ENCODE measurements at places on chromosomes 2 and 18. TPM values are rescaled to one million over a fixed set of nuclear protein-coding genes. Genes with fewer than 3 reads are reported as not detected.

Gene GALNT1
- total RNA-seq: 39.5 TPM

- no peaks in the 10 kb centered on the region for H3K36me3 ChIP-seq
- H3K27me3 ChIP-seq: no peaks in the 10 kb centered on the region
- DNase-seq: no peak
- H3K27ac ChIP-seq: no peak overlapping the region
- no peaks in the 10 kb centered on the region for H3K4me1 ChIP-seq
These were observed 123.5 kb downstream of the FIGN start for GRCh38 chr2:163612332-163612731.

- H3K27ac ChIP-seq: no peak overlapping the region
- no peak overlapping the region for H3K4me3 ChIP-seq
- H3K27me3 ChIP-seq: no peaks in the 10 kb centered on the region
These were observed 34.9 kb downstream of the RNU4ATAC start for GRCh38 chr2:121565389-121566250.

DNA sequence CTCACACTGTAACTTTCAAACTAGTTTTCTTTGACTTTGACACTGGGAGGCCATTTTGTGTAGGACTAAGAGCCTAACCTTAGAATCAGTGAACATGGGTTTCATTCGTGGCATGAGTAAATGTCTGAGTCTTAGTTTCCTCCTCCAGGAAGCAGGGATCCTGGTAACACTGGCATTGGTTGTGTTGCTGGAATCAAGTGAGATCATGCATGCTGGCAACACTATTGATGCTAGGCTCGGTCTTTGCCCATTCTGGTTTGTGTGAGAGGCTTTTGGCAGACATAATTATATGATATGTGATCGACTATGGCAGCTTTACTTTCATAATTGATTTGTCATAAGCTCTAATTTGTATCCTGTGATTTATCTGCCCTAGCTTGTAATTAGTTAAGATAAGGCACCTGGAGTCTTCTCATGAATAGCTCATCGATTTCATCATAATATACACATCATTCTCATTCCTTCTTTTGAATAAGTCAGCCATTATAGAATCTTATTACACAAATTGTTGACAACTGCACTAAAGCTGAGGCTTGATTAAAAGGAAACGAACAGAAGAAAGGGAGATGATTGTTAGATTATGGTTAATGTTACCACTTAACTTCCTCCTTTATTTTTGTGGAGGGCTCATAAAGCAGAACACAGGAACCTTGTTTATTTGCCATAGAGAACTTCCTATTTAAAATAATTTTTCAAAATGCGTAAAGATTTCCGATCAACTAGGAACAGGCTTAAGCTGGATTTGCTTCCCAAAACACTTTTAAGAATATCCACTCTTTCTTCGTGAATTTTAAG is 12.6 kb downstream of the PPP1R1C start:
- H3K4me1 ChIP-seq: peaks cover 6% of the 10 kb centered on the region
- no peaks in the 10 kb centered on the region for H3K36me3 ChIP-seq
- H3K27me3 ChIP-seq: peaks cover 3% of the 10 kb centered on the region
- H3K4me3 ChIP-seq: no peak overlapping the region

Gene ZNF638
- total RNA-seq: 163 TPM

GRCh38 chr2:45843136-45843535 is 191.7 kb downstream of the PRKCE start:
- no peak for DNase-seq
- no peaks in the 10 kb centered on the region for H3K36me3 ChIP-seq
- no peaks in the 10 kb centered on the region for H3K27me3 ChIP-seq
- peak overlapping the region; percentile 10 for H3K27ac ChIP-seq
- peak overlapping the region; percentile 31 for H3K4me3 ChIP-seq

DNA sequence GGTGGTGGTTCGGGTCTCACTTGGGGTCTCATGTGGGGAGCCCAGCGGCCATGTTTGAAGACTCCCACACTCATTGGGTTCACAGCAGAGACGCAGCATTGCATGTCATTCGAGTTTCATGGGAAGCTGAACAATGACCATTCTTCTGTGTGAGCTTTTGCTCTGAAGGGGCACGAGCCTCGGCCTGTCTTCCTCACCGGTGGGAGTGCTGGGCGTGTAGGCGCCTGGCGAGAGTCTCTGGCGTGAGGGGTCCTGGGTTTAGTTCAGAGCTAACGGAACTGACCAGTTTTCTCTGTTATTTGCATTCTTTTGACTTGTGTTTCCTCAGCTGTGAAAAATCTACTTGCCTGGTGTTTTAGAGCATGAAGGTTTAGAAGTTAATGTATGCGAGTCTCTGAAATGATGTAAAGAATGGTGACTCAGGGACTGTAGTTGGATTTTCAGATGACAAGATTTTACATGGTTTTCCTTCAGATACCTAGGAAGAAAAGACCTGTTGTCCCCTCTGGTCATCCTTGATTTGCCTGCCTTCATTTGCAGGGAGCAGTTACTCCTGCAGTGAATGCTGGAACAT is 98.1 kb downstream of the ARMC9 start:
- no peaks in the 10 kb centered on the region for H3K36me3 ChIP-seq
- H3K4me3 ChIP-seq: no peak overlapping the region
- no peak overlapping the region for H3K27ac ChIP-seq
- H3K27me3 ChIP-seq: no peaks in the 10 kb centered on the region

- no peak for DNase-seq
- peaks cover 13% of the 10 kb centered on the region for H3K27me3 ChIP-seq
These were observed 311.6 kb downstream of the IRS1 start for GRCh38 chr2:226488034-226488433.

GRCh38 chr2:158994920-158995676 is 26.7 kb downstream of the TANC1 start:
- DNase-seq: no peak
- H3K4me1 ChIP-seq: peaks cover 2% of the 10 kb centered on the region
- no peaks in the 10 kb centered on the region for H3K36me3 ChIP-seq
- peaks cover 3% of the 10 kb centered on the region for H3K27me3 ChIP-seq
- H3K4me3 ChIP-seq: no peak overlapping the region

DNA sequence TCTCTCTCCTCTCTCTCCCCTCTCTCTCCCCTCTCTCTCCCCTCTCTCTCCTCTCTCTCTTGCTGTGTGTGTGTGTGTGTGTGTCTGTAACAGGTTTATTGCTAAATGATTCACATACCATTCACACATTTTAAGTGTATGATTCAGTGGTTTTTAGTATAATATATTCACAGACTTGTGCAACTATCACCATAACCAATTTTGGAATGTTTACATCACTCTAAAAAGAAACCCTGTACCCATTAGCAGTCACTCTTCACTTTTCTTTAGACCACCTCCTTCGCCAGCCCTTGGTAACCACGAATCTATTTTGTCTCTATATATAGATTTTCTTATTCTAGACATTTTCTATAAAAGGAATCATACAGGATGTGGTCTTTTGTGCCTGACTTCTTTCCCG is 11.4 kb downstream of the THNSL2 start:
- no peak for DNase-seq
- no peak overlapping the region for H3K4me3 ChIP-seq
- peaks cover 4% of the 10 kb centered on the region for H3K4me1 ChIP-seq
- no peaks in the 10 kb centered on the region for H3K27me3 ChIP-seq
- no peaks in the 10 kb centered on the region for H3K36me3 ChIP-seq

Gene GRB14
- total RNA-seq: not detected

DNA sequence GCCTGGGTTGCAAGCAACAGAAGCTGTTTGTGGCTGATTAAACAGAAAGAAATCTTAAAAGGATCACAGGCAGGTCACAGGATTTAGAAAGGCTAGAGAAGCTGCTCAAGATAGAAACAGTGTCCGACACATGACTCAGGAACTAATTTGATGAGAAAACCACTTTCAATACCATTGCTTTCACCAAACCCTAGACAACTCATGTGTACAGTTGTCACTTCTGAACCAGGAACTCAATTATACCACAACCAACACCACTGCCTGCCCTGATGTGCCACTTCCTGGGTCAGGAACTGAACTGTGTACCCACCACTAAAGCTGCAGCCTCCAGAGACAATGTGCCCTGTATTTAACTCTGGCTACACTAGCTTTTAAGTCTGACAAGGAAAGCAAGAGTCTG is 56.0 kb downstream of the TMEM247 start:
- peaks cover 26% of the 10 kb centered on the region for H3K4me1 ChIP-seq
- no peaks in the 10 kb centered on the region for H3K27me3 ChIP-seq
- peaks cover 3% of the 10 kb centered on the region for H3K36me3 ChIP-seq
- H3K27ac ChIP-seq: peak overlapping the region; percentile 94
- DNase-seq: no peak
- peak overlapping the region; percentile 68 for H3K4me3 ChIP-seq

DNA sequence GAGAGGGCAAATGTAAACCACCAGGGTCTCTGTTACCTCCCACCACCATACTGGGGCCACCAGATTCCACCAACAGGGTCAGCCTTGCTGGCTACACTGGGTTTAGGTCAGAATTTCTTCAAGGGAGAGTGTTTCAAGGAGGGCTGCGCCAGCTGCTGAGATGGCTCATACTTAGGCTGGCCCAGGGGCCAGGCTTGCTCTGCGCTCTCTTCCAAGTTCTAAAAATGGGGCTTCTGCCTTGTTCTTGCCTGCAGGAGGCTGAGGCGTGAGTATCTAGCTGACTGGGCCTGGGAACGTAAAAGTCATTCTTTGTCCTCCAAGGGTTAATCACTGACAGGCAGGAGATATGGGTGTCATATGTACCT is 28.1 kb downstream of the MRPL33 start:
- H3K27ac ChIP-seq: no peak overlapping the region
- no peaks in the 10 kb centered on the region for H3K36me3 ChIP-seq
- H3K4me1 ChIP-seq: no peaks in the 10 kb centered on the region
- no peak for DNase-seq
- no peak overlapping the region for H3K4me3 ChIP-seq

GRCh38 chr2:179524809-179525339 is 260.2 kb upstream of the SESTD1 start:
- H3K36me3 ChIP-seq: no peaks in the 10 kb centered on the region
- H3K4me1 ChIP-seq: no peaks in the 10 kb centered on the region
- no peak overlapping the region for H3K27ac ChIP-seq
- H3K27me3 ChIP-seq: no peaks in the 10 kb centered on the region
- no peak overlapping the region for H3K4me3 ChIP-seq

- no peaks in the 10 kb centered on the region for H3K4me1 ChIP-seq
- no peak for DNase-seq
- no peaks in the 10 kb centered on the region for H3K36me3 ChIP-seq
- no peak overlapping the region for H3K4me3 ChIP-seq
- peaks cover 4% of the 10 kb centered on the region for H3K27me3 ChIP-seq
These were observed 182.0 kb upstream of the HNRNPA3 start for GRCh38 chr2:177030451-177031105.

Gene NT5DC4
- not detected for total RNA-seq

DNA sequence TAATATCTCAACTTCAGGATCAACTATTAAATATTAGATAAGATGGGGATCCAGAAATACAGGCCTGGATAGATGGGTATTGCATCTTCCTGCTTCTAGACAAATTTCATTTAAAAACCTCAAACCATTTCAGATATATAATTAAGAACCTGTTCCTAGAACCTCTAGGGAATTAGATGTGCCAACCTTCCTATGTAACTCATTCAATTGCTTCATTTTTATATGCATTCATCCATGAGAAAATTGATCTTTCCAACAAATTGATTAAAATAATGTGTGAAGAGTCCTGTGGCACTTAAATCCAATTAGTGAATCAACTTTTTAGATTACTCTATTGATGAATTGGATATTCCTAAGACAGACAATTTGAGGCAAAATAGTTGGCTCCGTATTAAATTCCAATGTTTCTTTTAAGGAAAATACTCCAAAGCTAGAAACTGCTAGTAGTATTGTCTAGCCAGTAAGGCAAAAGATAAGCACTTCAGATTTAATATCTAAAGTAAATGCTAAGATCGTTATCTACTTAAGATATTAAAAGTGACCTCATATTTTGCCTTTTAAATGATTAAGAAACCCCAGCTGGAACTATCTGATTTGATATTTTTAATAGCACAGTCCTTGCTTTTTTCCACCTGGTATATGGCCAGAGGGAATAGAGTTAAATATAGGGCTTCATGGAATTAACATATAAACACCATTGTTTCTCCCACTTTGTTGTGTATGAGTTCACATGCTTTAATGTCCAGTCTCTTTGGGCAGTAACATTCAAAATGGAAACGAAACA is 35.8 kb downstream of the DARS1 start:
- no peak for DNase-seq
- H3K4me3 ChIP-seq: no peak overlapping the region
- H3K36me3 ChIP-seq: peaks cover 43% of the 10 kb centered on the region

Gene SPEG
- 22.5 TPM for total RNA-seq

DNA sequence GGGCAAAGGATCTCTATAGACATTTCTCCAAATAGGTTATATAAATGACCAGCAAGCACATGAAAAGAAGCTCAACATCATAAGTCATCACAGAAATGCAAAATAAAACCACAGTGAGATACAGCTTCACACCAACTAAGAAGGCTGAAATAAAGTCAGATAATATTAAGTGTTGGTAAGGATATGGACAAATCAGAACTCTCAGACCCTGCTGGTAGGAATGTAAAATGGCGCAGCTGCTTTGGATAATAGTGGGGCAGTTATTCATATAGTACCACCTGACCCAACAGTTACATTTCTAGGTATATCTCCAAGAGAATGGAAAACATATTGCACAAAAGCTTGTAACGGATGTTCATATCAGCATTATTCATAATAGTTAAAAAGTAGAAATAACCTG is 14.0 kb downstream of the EPB41L5 start:
- H3K27ac ChIP-seq: no peak overlapping the region
- peaks cover 44% of the 10 kb centered on the region for H3K36me3 ChIP-seq
- DNase-seq: no peak
- no peak overlapping the region for H3K4me3 ChIP-seq
- no peaks in the 10 kb centered on the region for H3K27me3 ChIP-seq

Gene SKOR2
- not detected for total RNA-seq

Gene METTL21A
- total RNA-seq: 29.9 TPM

Gene ERFE
- total RNA-seq: not detected

DNA sequence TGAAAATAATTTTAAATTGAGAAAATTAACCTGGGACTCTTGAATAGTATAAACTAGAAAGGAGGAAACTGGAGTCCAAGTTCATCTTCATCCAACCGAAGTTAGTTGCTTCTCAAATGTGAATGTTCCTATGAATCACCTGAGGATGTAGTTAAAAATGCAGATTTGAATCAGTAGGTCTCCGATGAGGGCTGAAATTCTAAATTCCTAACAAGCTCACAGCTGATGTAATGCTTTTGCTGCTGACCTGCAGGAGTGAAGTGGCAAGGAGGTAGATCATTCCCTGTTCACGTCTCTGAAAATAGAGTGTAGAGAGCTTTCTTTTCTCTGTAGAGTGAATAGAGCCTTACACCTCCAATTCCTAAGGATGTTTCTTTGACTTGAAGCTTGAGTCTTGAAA is 685.5 kb downstream of the CPS1 start:
- no peak for DNase-seq
- no peaks in the 10 kb centered on the region for H3K36me3 ChIP-seq
- no peak overlapping the region for H3K4me3 ChIP-seq

Gene PRR30
- total RNA-seq: not detected

- H3K27me3 ChIP-seq: no peaks in the 10 kb centered on the region
- peaks cover 42% of the 10 kb centered on the region for H3K4me1 ChIP-seq
- H3K27ac ChIP-seq: peak overlapping the region; percentile 71
- peak overlapping the region; percentile 2 for H3K4me3 ChIP-seq
These were observed 87.9 kb downstream of the NPAS2 start for GRCh38 chr2:100907832-100908231.

Gene STRADB
- 17.9 TPM for total RNA-seq
